Cerebellar nuclear complex (tissue), 1 donor: ENCODE measurements at places on chromosomes 3 and 15.

GRCh38 chr3:115680803-115681345 lies 57.6 kb downstream of the GAP43 start:
- no peak for DNase-seq

GRCh38 chr15:98604983-98605382 lies 43.4 kb upstream of the IGF1R start:
- DNase-seq: no peak

DNA sequence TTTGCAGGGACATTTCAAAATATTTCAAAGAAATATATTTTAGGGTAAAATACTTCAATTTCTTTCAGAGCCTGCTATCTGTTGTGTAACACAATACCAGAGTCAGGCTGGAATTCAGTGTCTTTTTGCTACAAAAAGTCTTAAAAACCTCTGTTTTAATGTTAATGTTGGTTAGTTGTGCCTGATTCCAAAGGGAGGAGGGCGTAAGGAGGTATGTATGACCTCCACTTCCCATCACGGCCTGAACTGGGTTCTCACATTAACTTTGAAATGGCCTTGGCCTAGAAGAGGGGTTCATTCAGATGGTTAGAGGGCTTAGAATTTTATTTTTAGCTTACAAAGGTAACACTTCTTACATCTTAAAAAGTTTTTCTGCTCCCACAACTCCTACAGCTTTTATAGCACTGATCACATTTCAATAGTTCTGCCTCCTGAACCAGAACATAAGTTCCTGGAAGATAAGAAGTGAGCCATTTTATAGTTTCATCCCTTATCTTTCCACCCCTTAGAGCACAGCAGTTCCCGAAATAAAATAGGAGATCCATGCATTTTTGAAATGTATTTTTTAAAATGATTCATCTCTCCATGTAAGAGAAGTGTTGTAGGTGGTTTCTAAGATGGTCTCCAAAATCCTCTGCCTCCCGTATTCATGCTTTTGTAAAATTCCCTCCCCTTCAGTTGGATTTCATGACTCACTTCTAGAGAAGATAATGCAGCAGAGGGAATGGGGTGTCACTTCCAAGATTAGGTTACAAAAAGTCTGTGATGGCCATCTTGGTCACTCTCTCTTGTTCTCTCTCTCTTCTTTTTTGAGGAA lies 543.1 kb upstream of the NECTIN3 start:
- DNase-seq: no peak

DNA sequence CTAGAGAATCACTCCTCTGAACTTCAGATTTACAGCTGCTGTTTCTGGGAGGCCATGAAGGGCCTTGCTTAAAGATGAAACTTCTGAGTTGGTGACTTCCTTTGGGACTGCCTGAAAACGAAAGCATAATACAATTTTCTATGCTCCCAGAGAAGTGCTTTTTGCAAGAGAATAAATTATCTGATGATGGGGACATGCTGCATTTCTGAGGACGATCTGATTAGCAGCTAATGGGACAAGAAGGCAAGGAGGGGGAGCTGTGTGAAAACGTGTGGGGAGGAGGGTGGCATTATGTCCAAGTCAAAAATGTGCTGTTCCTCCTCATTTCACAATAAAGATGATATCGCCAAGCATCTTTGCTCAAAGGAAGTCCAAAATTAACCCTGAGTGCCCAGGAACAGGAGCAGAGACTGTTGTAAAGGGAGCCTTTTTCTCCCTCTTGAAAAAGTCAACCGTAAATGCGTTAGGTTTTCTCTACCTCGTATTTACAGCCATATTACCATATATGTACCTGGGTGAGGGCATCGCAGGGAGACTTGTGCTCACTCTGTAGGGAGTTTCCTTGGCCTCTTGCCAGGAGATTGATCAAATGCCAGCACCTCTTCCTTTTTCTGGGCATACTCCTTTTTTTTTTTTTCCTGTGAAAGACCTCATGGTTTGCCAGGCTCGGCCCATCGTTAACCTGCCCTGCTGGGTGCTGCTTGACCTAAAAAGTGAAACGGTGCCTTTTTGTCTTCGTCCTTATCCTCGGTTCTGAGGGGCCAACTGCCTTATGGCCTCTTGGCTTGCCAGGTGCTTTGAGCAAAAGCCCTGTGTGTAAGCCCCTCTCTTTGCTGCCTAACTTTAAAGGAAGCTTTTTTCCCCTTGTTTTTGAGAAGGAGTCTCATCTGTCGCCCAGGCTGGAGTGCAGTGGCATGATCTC lies 11.5 kb downstream of the ITPR1 start:
- DNase-seq: no peak

DNA sequence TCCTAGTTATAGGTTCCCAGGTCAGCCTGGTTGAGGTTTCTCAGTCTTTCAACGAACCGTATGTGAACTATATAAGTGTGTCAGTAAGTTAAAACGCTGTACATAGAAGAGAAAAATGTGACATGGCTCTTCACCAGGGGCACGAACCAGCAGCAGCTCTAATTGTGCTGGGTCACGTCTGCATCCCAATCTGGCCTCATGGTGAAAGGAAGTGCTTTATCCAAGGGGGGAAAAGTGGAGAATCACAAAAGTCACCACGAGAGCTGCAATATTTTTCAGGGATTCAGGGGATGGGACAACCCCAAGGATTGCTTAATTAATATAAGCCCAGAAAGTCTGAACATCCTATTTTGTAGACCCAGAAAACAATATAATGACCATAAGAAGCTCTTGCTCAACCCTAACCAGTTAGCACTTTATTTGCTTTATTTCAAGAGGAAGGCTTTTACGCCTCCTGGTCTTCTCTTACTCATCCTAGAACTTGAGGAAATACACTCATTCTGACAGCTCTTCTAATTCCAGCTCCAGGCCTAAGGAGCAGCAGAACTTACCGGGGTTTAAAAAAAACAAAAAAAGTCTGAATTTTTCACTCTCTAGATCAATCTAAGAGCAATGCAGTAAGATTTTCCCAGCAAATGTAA lies 16.5 kb downstream of the ANXA2 start:
- DNase-seq: no peak

- no peak for DNase-seq
Observed at GRCh38 chr3:169846458-169847193, 23.1 kb downstream of the LRRC31 start.

- no peak for DNase-seq
Observed at GRCh38 chr3:178646186-178646862, 110.1 kb downstream of the KCNMB2 start.
